ENCODE measurements at places on chromosomes 5 and 9.

GRCh38 chr9:81680006-81680405, 9.3 kb downstream of the TLE1 start:
- no peak for DNase-seq

- no peak for DNase-seq
These were observed 6.5 kb upstream of the FAM81B start for GRCh38 chr5:95384485-95385213.

DNA sequence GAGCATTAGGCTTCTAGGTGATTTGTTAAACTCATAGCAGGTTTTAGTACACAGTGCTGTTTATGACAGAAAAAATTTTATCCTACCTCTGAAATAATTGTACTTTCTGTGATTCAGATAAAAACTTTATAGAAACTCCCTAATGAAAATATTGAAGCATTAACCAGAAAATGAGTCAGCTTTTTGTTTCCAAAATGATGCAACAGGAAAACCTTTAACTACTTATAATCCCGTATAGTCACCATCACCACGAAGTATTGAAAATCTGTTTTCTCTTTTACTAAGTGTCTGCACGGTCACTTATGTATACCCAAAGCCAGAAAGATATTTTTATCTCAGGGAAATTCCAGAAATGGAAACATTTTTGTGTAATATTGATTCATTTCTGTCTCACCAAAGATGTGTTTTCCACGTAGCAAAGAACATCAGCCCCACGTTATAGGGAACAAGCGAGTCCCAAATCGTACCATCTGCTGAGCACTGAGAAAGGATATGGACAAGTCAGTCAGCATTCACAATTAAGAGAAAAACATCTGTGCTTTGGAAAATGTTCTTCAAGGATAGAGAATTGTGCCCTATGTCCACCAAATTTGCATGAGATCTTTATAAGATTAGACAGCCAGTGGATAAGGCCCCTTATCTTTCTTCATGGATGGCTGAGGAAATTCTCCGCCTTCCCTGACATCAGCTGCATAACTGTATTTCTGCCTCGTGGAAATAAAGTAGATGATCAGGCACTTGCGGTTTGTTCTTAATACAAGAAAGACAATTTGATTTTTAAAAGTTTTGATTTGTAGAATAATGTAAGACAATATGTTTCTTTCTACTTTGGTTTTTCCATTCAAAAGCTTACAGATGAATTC, 41.9 kb downstream of the TNFAIP8 start:
- DNase-seq: no peak

DNA sequence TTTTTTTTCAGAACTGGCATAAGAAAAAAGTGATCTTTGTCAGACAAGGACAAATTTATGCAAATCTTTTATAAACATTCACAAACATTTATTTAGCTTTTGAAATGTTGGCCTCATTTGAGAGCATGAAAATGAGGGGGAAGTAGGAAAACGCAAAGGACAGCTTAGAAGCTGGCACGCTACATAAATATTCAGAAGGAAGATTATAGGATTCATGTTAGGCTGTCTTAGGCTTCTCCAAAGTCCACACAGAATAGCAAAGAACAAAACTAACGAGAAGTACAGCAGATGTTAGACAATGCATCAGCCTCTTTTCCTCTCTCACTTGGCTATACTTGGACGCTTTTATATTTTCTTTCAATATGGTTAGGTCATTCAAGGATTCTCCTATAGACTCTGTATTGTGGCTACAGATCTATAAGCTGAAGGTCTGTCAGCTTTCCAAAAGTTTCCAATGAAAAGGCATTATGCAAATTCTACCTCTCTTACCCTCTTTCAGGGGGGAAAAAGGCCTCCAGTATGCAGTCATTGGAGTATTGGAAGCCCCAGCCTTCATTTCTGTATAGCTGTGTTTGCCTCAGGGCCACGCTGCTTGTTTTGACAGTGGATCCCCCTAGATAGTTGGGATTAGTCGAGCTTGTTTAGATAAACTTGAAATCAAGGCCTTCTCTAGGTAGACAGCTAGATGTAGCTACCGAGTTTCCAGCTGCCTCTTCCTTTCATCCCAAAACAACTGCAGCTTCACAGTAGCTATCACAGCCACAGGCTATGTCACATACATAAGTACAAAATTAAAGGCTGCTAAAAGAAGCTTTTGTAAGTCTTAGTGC, 153.0 kb downstream of the DENND1A start:
- no peak for DNase-seq

DNA sequence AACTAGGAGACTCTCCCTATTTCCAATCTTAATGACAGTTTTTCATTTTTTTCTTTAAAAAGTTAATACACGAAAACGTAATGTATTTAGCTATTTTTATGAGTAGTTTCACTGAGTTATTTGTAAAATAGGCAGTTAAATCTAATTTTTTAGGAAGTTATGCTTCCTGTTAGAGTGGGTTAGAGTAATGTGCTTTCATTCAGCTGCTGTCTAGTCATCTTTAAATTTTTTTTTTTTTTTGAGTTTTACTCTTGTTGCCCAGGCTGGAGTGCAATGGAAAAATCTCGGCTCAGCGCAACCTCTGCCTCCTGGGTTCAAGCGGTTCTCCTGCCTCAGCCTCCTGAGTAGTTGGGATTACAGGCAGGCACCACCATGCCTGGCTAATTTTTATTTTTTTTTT, 34.0 kb downstream of the CDC42SE2 start:
- no peak for DNase-seq

DNA sequence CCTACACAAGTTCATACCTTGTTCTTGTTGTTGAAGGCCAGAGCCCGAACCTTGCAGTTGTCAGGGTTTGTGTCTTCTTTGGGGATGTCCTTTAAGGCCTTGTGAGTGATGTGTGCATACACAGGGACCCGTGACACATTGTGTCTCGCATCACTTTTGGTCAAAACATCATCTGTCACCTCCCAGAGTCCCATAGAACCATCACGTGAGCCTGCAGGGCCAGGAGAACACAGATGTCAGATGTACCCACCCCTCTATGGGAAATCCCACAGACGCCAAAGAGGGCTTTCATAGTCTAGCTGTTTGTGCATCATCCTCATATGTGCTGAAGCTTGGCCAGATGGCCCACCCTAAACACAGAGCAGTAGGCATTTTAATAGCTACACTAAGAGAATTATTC, 28.2 kb downstream of the DCAF12 start:
- DNase-seq: no peak

GRCh38 chr5:1509346-1510085, 14.2 kb downstream of the LPCAT1 start:
- DNase-seq: no peak

- DNase-seq: no peak
These were observed 97.6 kb downstream of the MTX3 start for GRCh38 chr5:79893485-79893884.

DNA sequence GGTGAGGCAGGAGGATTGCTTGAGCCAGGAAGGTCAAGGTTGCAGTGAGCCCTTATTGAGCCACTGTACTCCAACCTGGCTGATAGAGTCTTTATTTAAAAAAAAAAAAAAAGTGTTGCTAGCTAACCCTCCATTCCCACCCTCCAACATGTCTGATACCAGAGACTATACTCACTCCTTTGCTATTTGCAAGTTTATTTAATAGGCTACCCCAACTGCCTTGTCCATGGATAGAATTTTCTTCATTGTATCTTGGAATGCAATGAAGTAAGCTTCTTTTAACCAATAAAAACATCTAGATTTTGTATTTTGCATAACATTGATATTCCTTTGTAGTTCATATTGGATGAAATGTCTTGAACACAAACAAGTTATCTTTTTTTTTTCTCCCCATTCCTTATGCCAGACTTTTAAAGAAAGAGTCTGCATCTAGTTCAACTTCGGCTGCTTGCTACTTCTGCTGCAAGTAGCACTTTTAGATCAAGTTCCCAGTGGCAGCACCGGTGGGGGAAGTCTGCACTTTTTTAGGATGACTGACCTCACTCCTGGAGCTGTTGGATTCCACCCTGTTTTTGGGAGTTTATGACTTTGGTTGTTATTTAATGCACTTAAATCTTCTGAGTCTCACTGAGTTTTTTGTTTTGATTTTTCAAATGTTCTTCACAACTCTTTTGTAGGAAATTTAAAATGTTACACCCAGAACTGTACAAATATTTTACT, 112.5 kb downstream of the UHRF2 start:
- no peak for DNase-seq

- no peak for DNase-seq
These were observed 9.7 kb upstream of the RXRA start for GRCh38 chr9:134316449-134317160.

DNA sequence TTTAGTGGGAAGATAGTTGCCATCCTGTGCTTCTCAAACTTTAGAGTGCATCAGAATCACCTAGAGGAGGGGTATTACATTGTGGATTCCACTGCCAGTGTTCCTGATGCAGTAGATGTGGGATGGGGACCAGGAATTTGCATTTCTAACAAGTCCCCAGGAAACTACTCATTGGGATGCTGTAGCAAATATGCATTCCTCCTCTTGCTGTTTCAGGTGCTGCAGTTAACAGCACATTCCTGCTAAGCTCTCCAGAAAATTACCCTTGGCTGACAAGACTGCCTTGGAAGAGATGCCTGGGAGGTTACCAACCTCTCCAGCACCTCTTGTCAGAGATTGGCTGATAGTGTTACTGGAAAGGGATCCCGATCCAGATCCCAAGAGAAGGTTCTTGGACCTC, 270.5 kb downstream of the OSTF1 start:
- no peak for DNase-seq

DNA sequence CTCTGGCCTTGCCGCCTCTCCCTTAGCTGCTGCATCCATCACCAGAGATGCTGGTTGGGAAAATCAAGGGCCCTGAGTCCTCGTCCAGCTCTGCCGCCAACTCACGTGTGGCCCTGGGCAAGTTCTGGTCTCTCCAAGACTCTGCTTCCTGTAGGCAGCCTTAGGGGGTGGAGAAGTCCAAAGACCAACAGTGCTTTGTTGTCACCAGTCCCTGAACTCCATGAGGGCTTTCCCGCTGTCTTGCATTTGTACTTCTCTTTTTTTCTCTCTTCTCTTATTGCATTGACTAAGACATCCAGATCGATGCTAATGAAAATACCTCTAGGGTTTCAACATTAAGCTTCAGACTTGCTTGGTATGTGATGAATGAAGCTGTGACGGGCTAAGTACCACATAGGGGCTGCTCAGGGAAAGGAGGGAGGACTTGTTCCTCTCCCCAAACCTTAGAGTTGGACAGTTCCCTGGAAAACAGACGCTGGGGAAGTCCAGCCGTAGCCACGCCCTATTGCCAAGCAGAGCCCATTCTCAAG, 63.7 kb upstream of the STXBP1 start:
- DNase-seq: no peak

GRCh38 chr5:78273436-78273835, 21.1 kb downstream of the AP3B1 start:
- no peak for DNase-seq

DNA sequence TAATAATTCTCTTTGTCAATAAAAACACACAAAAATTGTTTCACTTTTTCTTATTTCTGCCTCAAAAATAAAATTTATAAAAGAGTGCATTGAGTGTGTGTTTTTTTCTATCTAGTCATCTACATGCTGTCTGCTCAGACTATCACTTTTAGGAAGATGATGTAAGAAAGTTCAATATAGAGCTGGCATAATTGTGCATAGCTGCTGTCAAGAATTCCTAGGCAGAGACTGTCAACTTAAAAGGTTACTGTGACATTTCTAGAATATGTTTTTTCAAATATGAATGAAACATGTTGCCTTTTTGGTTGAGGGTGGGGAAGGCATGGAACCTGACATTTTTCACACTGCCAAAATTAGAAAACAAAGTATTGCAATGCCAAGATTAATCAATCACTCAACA, 172.3 kb downstream of the CDH10 start:
- DNase-seq: no peak

DNA sequence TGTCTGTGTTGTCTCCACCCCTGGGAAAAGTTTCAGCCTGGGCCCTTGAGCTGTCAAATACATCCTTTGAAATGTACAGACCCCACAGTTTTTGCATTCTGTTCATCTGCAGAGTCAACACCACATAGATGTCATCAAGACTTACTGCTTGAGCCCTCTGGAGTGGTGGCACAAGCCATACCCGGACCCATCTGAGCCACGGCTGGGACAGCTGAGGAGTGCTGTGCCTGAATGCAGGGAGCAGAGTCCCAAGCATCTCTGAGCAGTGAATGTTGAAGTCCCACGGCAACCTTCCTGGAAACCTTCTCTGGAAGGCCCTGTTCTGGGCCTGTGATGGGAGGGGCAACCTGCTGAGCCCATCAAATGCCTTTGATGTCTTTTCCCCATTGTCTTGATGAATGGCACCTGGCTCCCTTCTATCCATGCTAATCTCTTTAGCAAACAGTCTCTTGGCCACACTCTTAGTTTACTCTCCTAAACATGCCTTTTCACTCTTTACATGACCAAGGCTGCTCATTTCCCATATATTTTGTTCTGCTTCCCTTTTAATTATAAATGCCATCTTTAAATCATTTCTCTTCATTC, 92.5 kb downstream of the ATPSCKMT start:
- no peak for DNase-seq

DNA sequence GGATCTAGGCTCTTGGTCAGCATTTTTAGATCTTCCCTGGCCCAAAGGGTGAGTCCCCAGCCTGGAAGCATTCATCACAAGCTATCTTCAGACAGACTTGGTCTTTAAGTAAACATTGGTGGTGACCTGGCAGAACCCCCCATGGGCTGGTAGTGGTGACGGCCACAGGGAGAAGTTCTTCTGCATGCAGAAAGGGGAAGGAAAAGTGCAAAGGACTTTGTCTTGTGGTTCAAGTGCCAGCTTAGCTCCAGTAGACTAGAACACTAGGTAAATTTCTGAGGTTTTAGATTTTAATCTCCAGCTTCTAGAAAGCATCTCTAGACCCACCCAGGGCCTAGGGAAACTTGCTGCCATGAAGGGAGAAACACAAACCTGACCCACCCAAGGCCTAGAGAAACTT, 584.0 kb downstream of the CHSY3 start:
- DNase-seq: no peak

- DNase-seq: no peak
These were observed 101.3 kb downstream of the PHF2 start for GRCh38 chr9:93677641-93678136.

DNA sequence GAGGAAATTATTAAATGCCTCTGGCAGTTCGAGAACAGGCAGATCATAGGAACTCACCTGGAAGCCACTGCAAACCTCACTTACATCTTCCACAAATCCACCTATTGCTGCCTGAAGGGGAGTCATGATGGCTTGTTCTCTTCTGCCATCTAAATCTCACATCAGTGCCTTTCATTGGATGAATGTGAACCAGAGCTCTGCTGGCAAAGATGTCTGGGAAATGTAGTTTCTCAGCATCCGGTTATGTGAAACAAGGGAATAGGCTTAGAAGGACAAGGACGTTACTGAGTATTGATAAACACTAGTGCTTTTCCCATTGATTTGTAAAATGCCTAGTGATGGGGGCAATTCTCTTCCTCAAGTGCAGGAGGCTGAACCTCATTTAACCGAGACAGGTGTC, 483.3 kb downstream of the ARHGEF28 start:
- DNase-seq: no peak

- no peak for DNase-seq
These were observed at the start of gene MGAT4B for GRCh38 chr5:179806250-179807048. Gene MGAT4B (minus strand): TSS chr5:179806866. CDS start chr5:179806583, 283 bp downstream.

GRCh38 chr9:89542401-89543021, 44.6 kb upstream of the SEMA4D start:
- DNase-seq: no peak

GRCh38 chr5:107300721-107301327, 369.9 kb downstream of the EFNA5 start:
- no peak for DNase-seq

Measured in T follicular helper cell (primary cell).